ENCODE measurements at places on chromosomes 6 and 20.

GRCh38 chr20:50794181-50794845, 548 bp upstream of the BCAS4 start:
- no peak for DNase-seq

GRCh38 chr6:107103082-107103481, 12.2 kb downstream of the BEND3 start:
- DNase-seq = no peak

GRCh38 chr20:46030284-46031013, 1.4 kb downstream of the SLC12A5 start:
- no peak for DNase-seq

- DNase-seq = no peak
Measured at GRCh38 chr20:48718786-48719578, 108.8 kb downstream of the PREX1 start.

GRCh38 chr6:91560409-91560808, 973.5 kb upstream of the MAP3K7 start:
- DNase-seq = no peak

DNA sequence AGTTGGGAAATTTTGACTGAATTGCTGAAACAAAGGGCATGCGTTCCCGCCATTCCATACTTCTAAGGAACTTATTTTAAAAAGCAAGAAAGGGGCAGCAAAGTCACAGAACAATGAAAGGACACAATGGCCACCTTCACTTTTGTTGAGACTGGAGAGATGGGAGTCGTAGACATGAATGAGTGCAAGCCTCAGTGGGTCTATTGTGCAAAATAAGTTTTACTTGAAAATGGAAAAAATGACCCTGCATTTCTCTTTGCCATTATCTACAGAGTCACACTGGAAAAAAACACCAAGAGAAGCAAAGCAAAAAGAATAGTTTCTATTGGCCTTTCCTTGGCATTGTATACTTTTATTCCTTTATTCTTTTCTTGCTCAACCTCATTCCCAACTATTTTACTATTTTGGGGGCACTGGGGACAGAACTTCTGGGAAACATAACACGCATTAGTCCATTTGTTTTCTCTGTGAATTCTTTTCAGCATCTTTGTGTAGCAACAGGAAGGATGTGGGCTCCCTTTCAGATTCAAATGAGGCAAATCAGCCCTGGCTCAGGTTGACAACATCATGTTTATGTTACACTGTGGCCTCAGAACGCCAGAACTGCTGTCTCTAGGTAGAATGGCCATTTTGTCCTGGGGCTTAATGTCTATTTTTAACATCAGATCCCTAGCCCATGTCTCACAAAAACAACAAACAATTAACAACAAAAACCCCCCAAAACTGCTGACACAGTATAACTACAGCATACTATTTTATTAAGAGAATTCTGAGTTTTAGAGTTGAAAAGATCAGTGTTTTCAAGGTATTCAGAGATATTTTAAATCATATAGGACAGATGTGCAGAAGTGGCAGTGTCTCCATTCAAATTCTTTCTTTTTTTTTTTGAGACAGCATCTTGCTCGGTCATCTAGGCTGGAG, 122.2 kb downstream of the FYN start:
- DNase-seq = no peak

DNA sequence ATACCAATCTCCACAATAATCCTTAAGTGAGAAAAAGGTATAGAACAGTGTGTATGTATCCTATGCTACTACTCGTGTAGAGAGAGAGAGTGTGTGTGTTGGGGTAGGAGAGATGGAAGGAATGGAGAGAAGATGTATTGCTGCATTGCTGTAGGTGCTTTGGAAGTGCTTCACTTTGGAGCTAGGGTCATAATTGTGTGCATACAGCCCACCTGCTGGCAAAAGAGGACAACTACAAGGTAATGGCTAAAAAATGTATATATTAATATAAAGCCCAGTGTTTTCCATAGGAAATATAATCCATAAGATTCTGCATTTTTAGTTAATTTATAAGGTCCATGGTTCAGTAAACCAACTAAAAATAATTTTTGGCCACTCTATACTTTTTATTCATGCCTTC, 36.1 kb downstream of the SERAC1 start:
- DNase-seq = no peak

GRCh38 chr6:22026164-22026678, 270.6 kb downstream of the PRL start:
- DNase-seq = no peak

GRCh38 chr6:41286544-41287346, at the start of gene TREM1:
TREM1 (minus strand) TSS chr6:41286682; CDS start chr6:41286655, 27 bp downstream.
- no peak for DNase-seq

GRCh38 chr20:43507150-43508080, at the start of gene L3MBTL1:
L3MBTL1 (plus strand) TSS chr20:43507697; CDS start chr20:43513504, 5,807 bp downstream.
- DNase-seq = peak; percentile 5

GRCh38 chr20:31640259-31640658, 2.5 kb downstream of the COX4I2 start:
- DNase-seq = no peak

DNA sequence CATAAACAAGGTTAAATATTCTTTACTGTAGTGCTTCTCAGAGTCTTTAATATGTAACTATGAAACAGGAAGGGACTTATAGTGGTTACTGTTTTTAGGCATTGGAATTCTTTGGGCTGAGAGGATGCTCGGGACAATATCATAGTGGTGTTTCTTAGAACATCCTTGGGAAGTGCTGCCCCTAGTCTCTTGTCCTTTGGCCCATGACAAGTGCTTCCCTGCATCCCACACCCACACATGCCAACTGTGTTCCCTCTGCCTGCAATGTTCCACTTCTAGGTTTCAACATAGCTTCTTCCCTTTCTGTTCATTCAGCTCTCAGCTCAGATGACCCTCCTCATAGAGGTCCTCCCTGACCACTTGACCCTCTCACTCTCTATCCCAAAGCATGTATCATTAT, 37.6 kb downstream of the CFAP61 start:
- no peak for DNase-seq

GRCh38 chr6:165010556-165011535, 298.6 kb downstream of the C6orf118 start:
- DNase-seq = no peak

GRCh38 chr6:40754461-40755045, 167.4 kb upstream of the LRFN2 start:
- DNase-seq = no peak

Data from NCI-H748 treated with DMSO at 0.1 percent for 48 hours (cell line).